Epithelial cell of alveolus of lung (primary cell): ENCODE measurements at places on chromosomes 12 and 14. TPM values are rescaled to one million over a fixed set of nuclear protein-coding genes. Genes with fewer than 3 reads are reported as not detected.

Gene B4GALNT3
- 0.91 TPM in 1 of 2 replicates, not detected in the other for total RNA-seq

Gene SIVA1
- 248 and 283 TPM in 2 replicates for total RNA-seq

Gene CCDC38
- total RNA-seq: not detected in 2 replicates

Gene SIX6
- not detected in 2 replicates for total RNA-seq

Gene FGF23
- total RNA-seq: not detected in 2 replicates

Gene GLIPR1L1
- total RNA-seq: not detected in 2 replicates

Gene TAS2R8
- total RNA-seq: 0.08 TPM in 1 of 2 replicates, not detected in the other

Gene DIO3
- total RNA-seq: 0.13 and 7.2 TPM in 2 replicates
